IMR-90 (cell line): ENCODE measurements at places on chromosomes 6 and 20. TPM values are rescaled to one million over a fixed set of nuclear protein-coding genes. Genes with fewer than 3 reads are reported as not detected.

GRCh38 chr20:967796-968742, 34.0 kb downstream of the RSPO4 start:
- H3K27ac ChIP-seq, result no peak overlapping the region
- peaks cover 2% of the 10 kb centered on the region; the same call in 1 of the 2 replicates for H3K27me3 ChIP-seq
- H3K4me1 ChIP-seq, result no peaks in the 10 kb centered on the region
- H3K36me3 ChIP-seq, result no peaks in the 10 kb centered on the region

GRCh38 chr6:16670183-16670582, 91.1 kb downstream of the ATXN1 start:
- H3K27ac ChIP-seq, result no peak overlapping the region
- no peaks in the 10 kb centered on the region; the same call in 1 of the 2 replicates for H3K36me3 ChIP-seq
- H3K4me3 ChIP-seq, result no peak overlapping the region
- no peaks in the 10 kb centered on the region for H3K27me3 ChIP-seq
- no peak for DNase-seq
- H3K4me1 ChIP-seq, result peaks cover 13% of the 10 kb centered on the region

DNA sequence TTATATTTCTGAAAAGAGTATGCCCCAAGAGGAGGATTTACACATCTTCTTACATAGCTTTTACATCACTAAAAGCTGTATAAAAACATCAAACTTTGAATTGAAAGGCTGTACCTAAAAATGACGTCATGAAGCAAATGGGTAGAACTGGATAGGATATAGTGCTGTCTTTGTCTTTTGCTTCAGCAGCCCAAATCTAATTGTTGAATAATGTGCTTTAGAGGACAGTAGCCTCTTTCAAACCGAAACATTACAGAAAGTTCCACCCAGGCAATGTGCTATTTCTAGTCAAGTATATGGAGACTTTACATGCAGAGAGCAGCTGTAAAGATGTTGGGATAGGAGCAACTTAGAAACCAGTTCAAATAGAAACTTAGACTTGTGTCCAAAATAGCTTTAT, 51.9 kb downstream of the ADGRG6 start:
- peaks cover 8% of the 10 kb centered on the region for H3K4me1 ChIP-seq
- no peak for DNase-seq
- no peak overlapping the region for H3K4me3 ChIP-seq
- H3K27me3 ChIP-seq, result no peaks in the 10 kb centered on the region
- no peak overlapping the region for H3K27ac ChIP-seq

DNA sequence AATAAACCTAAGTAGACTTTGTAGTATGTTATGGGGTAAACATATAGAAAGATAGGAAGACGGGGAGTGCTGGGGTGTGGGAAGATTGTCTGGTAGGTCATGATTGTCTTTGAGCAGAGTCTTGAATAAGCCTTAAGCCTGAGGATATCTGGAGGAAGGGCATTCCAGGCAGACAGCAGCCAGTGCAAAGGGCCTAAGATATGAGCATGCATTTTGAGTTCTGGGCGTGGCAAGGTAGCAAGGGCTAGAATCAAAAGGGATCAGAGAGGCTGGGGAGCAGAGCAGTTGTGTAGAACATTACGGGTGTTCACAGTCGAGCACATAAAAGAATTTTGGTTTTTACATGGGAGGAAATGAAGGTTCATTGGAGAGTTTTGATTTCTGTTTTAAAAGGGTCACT, 14.3 kb downstream of the BICRAL start:
- H3K27me3 ChIP-seq, result no peaks in the 10 kb centered on the region
- no peak overlapping the region for H3K4me3 ChIP-seq
- no peaks in the 10 kb centered on the region for H3K36me3 ChIP-seq
- DNase-seq, result no peak
- H3K4me1 ChIP-seq, result peaks cover 8% of the 10 kb centered on the region

Gene DYNLT2
- polyA plus RNA-seq, result 0.32 and 0.44 TPM in 2 replicates

- H3K27ac ChIP-seq, result no peak overlapping the region
- peaks cover 2% of the 10 kb centered on the region; the same call in 1 of the 2 replicates for H3K27me3 ChIP-seq
- peaks cover 4% of the 10 kb centered on the region; the same call in 1 of the 2 replicates for H3K4me1 ChIP-seq
- no peaks in the 10 kb centered on the region for H3K36me3 ChIP-seq
- DNase-seq, result no peak
These were observed 66.7 kb upstream of the FYN start for GRCh38 chr6:111939902-111940301.

- H3K4me1 ChIP-seq, result no peaks in the 10 kb centered on the region
- H3K27me3 ChIP-seq, result no peaks in the 10 kb centered on the region
- H3K4me3 ChIP-seq, result no peak overlapping the region
- no peak for DNase-seq
- no peaks in the 10 kb centered on the region for H3K36me3 ChIP-seq
These were observed 473.0 kb upstream of the SPTLC3 start for GRCh38 chr20:12535770-12536169.

DNA sequence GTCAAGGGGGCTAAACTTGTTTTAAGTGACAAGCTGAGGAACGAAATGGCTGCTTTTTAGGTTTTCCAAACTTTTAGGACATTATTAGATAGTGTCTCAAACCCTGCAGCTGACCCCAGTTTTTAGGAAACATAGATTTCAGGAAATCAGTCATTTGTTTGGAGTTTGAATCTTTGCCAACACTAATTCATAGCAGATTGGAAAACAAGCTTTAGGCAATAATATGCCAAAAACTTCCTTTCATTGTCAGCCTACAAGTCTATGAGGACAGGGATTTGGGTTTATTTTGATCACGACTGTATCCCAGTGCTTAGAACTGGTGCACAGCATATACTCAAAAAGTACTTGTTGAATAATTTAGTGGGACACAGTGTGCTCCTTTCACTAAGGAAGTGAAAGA, 123.2 kb downstream of the TINAG start:
- peak; percentile 43 for DNase-seq
- H3K27ac ChIP-seq, result no peak overlapping the region
- no peak overlapping the region for H3K4me3 ChIP-seq
- H3K4me1 ChIP-seq, result no peaks in the 10 kb centered on the region
- no peaks in the 10 kb centered on the region for H3K36me3 ChIP-seq

DNA sequence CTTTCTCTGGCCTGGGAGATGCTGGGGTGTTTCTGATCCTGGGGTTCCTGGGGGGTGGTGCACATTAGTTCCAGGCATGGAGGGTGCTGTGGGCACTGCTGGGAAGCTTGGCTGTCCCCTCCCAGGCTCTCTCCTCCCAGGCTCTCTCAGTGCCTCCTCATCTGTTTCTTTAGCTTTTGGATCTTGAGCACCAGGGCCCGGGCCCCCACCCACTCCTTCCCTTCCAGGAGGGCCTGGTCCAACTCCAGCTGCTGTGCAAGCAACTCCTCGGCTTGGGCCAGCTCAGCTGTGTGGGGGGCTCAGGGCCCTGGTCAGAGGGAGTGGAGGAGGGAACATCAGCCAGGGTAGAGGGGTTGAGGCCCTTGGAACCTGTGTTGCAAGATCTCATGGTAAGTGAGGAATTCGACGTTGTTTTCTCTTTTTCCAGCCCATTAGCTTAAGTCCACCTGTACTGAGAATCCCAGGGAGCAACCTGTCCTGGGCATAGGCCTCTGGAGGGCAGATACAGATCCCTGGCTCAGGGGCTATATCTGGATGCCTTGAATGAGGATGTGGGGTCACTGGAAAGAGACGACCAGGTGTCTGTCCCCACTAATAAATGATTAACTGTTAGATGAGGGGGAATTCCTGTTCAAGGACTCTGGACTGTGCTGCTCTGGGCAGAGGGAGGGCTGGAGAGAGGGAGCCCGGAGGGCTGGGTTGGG, 34.5 kb upstream of the HLA-A start:
- H3K4me3 ChIP-seq, result no peak overlapping the region
- DNase-seq, result no peak

GRCh38 chr6:90227213-90227612, 69.4 kb downstream of the BACH2 start:
- H3K4me3 ChIP-seq, result no peak overlapping the region
- no peak overlapping the region for H3K27ac ChIP-seq
- H3K36me3 ChIP-seq, result no peaks in the 10 kb centered on the region
- peaks cover 10% of the 10 kb centered on the region for H3K4me1 ChIP-seq
- H3K27me3 ChIP-seq, result no peaks in the 10 kb centered on the region
- DNase-seq, result no peak

DNA sequence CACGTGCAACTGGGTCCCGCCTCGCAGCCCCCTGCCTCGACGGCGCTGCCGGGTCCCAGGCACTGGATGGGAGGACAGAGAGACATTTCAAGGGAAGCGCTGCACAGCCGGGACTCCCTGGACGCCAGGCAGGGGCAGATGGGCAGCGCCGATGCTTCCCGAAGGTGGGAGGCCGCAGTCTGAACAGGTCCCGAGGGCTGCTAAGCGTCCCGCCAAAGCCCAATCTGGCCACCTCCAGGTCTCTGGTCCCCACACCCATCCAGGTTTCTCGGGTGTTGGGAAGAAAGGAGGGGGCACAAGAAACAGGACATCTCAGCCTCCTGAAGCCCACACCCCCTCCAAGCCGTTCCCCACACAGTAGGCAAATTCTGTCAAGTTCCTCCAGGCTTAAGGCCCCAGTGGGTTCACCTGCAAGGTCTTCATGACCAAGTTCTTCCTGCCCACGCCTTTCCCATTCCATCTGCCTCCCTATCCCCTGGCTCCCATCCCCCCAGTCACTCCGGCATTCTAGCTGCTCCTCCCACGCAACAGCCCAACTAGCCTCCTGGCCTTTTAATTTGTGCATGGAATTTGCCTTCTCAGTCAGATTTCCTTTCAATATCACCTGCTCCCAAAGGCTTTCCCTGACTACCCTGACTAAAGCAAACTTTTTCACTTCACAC, 5.4 kb upstream of the CPXM1 start:
- 0 out of 2 replicates have a peak, but pooled peaks cover 3% of the 10 kb centered on the region for H3K4me1 ChIP-seq
- H3K36me3 ChIP-seq, result no peaks in the 10 kb centered on the region
- H3K27ac ChIP-seq, result no peak overlapping the region
- peaks cover 60% of the 10 kb centered on the region for H3K27me3 ChIP-seq
- H3K4me3 ChIP-seq, result no peak overlapping the region
